ENCODE measurements at places on chromosomes 6 and 20.
A peak's percentile ranks its signal among the peaks of the same experiment; 100 is the strongest.

- DNase-seq, result no peak
Observed at GRCh38 chr6:51892750-51893149, 194.7 kb downstream of the PKHD1 start.

DNA sequence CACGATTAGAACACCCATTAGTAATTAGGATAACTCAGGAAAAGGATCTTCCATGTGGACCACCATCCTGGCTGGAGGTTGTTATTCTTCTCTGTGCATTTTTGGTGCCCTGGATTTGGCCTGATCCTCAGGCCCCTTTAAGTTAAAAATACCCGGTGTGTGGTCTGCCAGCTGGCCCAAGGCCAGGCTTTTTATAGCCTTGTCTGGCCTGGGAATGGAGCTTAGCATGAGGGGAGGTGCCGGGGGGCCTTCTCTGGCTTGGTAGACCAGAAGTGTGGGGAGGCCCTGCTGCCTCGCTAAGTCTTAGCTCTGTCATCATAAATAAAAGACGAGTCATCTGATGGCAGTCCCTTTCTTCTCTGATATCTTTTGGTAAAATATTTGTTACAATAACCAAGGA is 71.4 kb downstream of the ARID1B start:
- DNase-seq, result peak; percentile 75

- no peak for DNase-seq
Observed at GRCh38 chr20:4320291-4320690, 304.9 kb upstream of the RNF24 start.

DNA sequence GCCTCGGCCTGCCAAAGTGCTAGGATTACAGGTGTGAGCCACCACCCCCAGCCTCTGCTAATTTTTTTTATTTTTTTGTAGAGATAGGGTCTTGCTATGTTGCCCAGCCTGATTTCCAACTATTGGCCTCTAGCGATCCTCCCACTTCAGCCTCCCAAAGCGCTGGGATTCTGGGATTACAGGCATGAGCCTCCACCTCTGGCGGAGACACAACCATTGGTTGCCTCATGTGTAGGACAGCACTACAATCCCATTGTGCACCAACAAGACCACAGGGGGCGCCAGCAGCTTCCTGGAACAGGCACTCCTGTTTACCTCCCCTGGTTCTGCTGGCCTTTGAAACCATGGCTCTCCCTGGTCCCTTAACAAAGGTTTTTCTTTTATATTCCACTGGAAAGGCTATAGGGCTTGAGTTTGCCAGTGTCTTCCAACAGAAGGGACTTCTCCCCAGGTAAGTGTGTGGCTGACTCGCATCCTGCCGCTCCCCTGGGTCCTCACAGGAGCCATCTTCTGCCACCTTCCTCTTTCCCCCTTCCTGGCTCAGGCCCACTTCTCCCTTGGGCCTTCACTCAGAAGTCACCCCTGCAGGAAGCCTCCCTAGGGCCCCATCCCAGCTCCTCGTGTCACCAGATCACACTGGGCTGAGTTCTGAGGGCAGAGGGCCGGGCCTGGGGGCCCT is 39.2 kb upstream of the TLDC2 start:
- DNase-seq, result peak; percentile 46

- DNase-seq, result no peak
Observed at GRCh38 chr6:170553534-170554012, 466 bp upstream of the PSMB1 start.

DNA sequence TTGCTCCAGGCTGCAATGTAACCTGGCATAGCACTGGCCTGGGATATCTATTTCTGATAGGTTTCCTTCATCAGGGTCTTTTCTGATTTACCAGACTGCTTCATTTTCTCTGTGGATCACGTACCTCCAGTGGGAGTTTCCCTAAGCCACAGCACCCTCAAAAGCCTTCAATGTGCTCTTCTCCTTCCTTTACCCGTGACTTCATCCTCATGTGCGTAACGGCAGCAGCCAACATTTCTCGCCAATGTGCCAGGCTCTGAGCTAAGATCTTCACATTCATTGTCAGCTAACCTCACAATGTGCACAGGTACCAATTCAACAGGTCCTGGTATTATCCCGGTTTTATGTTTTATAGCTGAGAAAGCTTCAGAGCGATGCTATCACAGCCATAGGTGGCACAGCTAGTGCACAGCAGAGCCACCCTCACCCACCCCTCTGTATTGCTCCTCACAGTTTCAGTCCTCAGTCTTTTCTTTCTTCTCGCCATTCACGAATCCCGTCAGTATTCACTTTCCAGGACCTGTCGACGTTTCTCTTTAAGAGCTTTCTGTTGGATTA is 58.2 kb downstream of the TNFAIP3 start:
- DNase-seq, result no peak

DNA sequence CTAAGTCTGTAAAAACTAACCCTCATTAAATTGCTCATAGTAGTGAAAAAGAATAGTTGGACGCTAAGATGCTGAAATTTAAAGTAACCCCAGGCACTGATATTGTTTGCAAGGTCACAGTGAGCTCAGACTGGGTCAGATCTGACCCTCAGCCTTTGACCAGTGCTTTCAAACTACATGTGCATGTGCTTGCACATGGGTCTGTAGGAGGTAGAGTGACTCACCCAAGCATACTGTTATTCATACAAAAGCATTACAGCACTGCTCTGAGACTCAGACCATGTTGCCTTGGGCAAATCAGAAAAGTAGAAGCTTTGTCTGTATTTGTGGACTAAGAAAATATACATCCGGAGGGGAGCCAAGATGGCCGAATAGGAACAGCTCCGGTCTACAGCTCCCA is 326.4 kb upstream of the MARCKS start:
- DNase-seq, result peak; percentile 67

GRCh38 chr6:108559884-108560462 is 744 bp upstream of the FOXO3 start:
- peak; percentile 88 for DNase-seq

DNA sequence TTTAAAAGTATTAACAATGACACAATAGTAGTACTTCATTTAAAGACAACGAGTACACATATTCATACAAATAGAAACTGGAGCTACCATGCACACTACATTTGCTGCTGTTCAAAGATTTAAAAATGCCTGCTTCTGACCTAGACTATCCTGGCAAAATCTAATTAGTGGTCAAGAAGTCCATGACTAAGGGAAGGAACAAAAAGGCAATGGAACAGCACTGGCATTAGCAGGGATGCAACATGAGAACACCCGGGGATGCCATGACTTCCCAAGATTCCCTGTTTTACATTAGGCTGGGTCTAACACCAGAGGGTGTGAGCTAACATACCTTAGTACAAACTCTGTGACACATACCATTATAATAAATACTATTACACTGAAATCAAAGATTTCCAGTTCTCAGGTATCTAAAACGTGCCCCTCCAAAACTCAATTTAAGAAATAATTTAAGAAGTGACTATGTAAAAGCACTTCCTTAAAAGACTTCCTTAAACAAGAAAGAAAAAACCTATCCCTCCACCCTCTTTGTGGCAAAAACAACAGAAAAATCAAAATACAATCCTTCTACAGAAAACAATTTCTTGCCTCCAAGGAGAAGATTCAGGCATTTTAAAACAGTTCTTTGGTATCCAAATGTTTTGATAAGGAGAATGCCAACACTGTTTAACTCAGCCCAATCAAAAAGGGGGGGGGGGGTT is 25.5 kb downstream of the CHD6 start:
- no peak for DNase-seq

DNA sequence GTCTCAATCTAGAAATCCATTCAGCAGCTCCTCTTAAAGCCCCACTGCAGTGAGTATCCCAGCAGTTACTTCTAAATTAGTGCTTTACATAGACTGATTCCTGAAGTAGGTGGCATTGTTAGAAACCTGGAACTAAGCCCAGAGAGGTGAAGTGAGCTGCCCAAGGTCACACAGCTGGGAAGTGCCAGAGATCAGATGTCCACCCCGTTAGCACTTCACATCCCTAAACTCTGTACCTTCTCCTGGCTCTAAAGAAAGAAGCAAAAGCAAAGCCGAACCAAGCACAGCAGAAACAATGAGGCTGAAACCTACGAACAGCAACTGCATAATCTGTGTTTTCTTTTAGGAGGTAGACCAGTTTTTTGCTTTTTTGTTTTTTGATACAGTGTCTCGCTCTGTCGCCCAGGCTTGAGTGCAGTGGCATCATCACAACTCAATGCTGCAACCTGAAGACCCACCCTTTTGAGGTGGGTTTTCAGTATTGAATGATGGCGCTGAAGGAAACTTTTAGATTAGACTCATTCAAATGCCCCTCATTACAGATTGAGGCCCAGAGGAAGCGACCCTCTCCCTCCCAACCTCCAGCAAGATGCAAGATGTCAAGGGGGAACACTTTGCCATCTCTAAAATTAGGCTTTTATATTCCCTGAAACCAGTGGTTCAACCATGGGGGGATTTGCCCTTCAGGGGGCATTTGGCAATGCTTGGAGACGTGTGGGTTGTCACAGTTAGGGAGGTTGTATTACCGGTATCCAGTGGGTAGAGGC is 3.2 kb upstream of the ZMYND8 start:
- no peak for DNase-seq

GRCh38 chr6:40349123-40349900 is 237.9 kb downstream of the LRFN2 start:
- DNase-seq, result peak; percentile 62

DNA sequence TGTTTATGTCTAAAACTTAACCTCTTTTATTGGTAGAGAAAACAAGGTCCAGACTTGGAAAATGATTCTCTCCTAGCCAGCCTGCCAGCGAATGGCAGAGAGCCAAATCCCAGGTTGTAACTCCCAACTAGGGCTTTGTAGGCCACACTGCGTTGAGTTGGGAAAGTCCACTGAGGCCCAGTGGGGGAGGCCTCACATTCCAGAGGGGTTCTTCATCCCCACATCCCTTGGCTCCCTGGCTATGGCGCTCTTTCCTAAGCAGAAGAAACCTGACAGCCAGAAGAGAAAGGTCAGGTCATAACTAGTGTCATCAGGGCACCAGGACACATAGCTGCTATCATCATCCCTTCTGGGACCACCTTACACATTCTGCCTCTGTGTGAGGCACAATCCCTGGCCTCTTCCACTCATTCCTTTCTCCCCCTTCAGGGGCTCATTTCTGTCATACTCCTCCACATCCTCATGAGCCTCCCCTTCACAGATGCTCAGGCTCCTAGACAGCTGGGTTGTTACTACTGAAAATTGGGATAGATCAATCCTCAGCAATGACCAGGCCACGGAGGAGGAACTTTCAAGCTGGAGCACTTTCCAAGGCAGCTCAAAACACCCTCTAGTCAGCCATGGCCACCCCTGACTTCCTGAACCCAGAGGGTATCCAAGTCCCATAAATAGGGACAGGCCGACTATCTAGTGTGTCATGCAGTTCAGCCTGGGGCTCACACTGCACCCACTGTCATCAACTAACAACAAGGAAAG is 48.6 kb downstream of the TCP11 start:
- peak; percentile 86 for DNase-seq

Measured in fibroblast of skin of right quadriceps (primary cell).